ENCODE measurements at places on chromosomes 11 and 22.

- DNase-seq = no peak
Observed at GRCh38 chr22:45420011-45420410, 6.5 kb downstream of the RIBC2 start.

DNA sequence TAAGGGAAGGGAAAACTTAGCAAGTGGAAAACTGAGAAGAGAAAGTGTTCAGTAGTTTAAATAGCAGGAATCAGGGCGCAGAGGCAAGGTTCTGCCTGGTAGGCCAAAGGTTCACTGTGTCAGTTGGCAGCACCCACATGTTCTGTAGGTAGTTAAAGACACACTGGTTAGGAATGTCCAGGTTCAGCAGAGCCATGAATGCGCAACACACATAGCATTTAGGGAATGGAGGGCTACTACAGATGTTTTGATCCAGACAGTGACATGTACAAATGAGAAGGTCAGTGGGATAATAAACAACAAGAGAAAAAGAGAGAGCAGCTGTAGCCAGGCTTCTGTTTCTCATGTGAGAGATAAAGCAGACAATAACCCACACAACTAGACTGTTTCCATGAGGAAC lies 56.2 kb upstream of the ARHGAP42 start:
- no peak for DNase-seq

GRCh38 chr11:71294846-71295600 lies 42.6 kb upstream of the SHANK2 start:
- DNase-seq = no peak

GRCh38 chr11:103668859-103669258 lies 367.6 kb upstream of the DDI1 start:
- DNase-seq = no peak

- peak; percentile 70 for DNase-seq
Observed at GRCh38 chr11:122068141-122068540, 47.9 kb downstream of the BLID start.

DNA sequence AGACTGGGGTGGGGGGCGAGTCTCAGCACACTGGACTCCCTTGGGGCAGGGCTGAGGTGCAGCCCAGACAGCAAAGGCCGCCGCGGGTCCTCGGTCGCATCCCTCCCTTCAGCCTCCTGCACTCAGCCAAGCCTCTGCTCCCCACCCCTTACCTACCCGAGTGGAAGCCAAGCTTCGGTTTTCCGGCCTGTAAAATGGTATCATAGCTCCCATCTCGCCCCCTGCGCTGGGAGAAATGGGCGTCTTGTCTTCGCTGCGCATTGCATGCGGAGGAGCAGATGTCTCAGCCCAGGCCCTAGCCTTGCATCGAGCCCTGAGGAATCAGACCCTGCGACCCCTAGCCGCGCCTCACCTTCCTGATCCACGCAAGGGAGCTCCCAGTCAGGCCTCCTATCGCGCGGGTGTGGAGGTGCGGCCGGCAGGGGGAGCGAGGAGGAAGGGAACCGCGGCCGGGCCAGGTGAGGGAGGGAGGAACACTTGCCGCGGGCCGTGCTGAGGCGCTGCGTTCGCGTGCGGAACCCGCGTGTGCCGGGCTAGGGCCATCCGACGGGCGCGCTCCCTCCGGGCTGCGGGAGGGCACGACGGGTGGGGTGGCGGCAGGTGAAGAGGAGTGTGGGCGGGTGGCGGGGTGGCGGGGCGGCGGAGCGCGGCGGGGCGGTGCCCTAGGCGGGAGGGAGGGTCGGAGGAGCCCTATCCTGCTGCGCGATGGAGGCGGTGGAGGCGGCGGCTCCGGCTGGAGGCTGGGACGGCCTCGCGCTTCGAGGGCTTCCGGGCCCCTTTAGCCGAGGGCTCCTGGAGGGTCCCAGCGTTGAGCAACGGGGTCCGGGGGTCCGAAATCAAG lies 4.1 kb upstream of the TBX1 start:
- DNase-seq = no peak

DNA sequence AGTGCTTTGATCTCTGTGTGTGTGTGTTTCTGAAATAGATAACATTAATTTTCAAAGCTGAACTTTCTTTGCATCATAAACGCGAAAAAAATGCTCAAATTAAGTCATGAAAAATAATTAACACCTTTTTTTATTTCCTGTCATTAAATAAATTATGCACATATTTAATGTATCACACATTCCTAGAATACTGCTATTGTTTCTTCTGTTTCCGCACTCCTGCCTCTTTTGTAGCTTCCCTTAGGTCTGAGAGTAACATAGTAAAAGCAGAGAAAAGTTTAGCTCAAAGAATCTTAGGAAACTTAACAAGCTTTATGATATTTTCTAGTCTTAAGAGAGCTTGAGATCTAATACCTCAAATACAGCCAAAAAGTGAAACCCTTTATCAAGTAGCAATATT lies 504.2 kb downstream of the JRKL start:
- no peak for DNase-seq

DNA sequence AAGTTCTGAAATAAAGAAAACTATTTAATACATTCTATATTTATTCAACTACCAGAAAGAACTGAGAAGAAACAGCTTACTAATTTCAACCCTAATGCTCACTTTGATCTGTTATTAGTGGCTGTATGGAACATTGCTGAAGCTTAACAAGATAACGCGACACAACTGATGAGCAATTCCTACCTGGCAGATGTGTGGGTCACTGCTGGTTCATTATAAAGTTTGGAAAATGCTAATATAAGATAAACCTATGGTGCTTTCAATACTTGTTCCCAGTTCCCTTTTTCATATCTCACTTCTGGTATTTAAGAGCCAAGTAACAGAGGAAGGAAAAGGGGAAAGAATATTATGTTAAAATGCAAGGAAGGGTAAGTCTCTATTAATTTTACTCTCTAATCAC lies 10.5 kb downstream of the CTSC start:
- no peak for DNase-seq

DNA sequence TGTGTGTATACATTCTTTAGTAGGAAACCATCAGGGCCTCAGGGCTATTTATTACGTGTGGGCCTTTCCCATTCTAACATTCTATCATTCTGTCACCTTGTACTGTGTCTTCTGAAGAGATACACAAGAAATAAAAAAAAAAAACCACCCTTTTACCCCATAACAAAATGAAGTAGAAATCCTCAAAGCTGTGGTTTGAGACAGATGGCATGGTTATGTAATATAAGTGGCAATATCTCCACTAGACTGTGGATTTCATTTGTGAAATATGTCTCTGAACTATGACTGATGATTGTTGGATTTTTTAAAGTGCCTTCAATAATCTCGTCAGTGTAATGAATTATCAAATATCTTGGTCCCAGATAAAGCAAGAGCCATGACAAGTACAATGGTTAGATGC lies 150.0 kb upstream of the BLID start:
- DNase-seq = no peak

GRCh38 chr11:45930951-45931570 lies 8.6 kb downstream of the LARGE2 start:
- DNase-seq = no peak

DNA sequence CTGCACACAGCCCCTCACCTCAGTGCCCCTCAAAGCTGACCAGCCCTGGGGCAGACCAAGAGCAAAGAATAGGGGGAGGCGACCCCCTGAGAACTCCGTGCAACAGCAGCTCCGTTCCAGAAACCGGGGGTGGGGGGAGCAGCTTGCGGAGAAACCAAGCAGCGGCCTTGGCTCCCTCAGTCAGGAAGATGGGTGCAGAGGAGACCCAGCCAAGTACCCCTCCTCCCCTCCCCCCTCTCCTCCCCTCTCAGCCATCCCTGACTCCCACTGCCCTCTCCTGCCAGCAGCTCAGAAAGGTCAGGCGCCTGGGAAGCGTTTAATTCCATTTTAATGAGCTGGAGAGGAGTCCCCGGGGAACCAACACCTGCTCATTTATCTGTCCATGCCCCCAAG lies 78.9 kb downstream of the PDE2A start:
- DNase-seq = no peak

GRCh38 chr22:24728790-24729637 lies 45.5 kb downstream of the PIWIL3 start:
- DNase-seq = no peak

DNA sequence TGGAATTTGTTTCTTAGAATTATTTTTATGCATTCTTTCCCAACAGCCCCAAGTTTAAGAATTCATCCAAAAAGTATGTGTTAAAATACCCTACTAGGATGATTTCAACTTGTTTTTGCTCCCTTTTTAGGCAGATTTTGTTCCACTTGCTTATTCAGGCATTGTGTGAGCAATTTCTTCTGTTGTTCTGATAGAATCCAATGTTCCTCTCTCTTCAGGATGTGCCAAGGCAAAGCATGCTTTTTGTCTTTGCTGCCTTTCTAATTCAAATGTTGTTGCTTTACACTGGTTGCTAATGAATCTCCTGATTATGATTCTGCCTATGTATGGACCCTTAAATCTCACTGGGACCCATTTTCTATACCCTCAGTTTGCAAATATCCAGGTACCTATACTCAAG lies 131.2 kb upstream of the ARHGAP42 start:
- DNase-seq = no peak

- no peak for DNase-seq
Observed at GRCh38 chr11:27233654-27234042, 129.4 kb downstream of the CCDC34 start.

DNA sequence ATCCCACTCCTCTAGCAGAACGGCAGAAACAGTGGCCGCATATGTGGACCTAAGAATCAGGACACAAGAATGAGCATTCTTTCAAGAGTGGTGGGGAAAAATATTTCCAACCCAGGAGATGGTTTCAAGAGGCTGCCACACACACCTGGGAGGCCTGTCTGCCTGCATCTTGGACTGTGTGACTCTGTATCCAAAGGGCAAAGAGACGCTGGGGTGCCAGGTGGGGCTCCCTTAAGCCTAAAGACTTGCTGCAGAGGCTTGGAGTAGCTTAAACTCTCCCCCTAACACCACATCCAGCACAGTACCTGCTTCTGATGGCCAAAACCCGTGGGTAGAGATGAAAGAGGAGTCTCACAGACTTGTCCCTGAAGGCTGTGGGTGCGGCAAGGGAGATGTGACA lies 3.5 kb downstream of the CXCR5 start:
- no peak for DNase-seq
